ENCODE measurements at places on chromosomes 1 and 21.

DNA sequence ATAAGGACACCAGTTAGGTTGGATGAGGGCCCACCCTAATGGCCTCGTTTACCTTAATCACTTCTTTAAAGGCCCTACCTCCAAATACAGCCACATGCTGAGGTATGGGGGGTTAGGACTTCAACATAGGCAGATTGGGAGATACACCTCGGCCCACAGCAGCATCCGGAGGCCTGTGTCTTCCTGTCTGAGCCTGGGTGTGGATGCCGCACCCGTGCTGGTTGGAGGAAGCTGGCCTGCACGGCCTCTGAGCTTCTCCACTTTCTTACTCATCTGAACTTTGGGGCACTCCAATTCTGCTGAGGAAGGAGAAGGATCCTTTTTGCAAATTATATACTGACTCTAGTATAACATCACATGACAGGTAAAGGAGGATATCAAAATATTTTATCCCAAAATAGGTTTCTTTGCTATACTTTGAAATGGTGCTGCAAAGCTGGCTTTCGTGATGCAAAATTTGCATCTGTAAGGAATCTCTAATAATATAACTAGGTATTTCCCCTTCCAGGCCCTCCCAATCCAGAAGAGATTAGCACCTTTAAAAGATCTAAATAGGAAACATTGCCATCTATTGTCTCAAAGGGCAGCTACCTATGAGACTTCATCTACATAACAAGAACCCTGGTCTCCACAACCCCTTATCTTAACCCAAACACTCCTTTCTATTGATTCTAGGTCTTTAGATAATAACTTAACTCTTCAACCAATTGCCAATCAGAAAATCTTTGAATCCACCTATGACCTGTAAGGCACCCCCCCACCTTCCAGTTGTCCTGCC is 247.6 kb downstream of the KCNJ6 start:
- DNase-seq: no peak

- DNase-seq: no peak
Observed at GRCh38 chr21:41678924-41679318, 87.9 kb downstream of the RIPK4 start.

DNA sequence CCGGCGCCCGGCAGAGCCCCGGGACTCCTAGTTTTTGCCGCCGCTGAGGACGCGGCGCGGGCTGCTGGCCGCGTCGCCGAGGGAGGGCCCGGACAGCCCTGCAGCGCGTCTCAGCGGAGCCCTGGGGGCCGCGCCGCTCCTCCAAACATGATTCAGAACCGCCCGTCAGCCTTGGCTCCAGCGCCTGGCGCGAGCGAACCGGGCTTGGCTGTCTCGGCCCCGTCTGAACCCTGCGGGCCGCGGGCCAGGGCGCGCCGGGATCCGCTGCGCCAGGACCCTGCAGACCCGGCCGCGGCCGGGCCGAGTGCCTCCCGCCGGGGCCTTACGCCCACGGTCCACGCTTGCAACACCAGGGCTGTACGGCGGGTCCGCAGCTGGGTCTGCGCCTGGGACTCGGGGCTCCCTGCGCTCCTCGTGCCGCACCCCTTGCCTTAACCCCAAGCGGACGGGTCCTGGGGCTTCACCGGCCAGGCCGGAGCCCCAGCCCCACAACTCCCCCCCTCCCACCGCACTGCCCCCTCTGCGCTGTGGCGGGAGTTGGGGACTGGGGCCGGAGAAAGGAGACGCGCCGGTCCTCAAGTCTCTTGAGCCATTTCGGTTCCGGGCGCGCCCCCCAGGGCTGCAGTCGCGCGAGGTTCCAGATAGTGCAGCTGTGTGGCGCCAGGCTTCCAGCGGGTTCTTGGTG is 48.4 kb upstream of the CD34 start:
- DNase-seq: peak; percentile 1

DNA sequence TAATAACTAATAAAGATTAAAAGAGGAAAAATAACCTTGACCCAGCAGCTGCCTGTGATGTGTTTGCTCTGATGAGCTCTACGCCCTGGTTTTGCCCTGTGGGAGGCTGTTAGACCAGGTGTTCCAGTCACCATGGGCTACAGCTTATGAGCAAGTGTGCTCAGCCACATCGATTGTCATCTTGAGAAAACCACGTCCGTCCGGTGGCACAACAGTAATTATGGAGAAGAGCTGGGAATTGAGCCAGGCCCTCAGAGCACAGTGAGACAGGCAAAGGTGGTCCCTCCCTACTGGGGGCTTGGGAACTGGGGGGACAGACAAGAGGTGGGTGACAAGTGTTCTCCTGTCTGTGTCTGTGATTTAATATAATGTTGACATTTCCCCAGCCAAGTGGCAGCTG is 420.5 kb downstream of the MATN1 start:
- DNase-seq: no peak

GRCh38 chr1:11214698-11215380 is 25.7 kb downstream of the ANGPTL7 start:
- DNase-seq: no peak

DNA sequence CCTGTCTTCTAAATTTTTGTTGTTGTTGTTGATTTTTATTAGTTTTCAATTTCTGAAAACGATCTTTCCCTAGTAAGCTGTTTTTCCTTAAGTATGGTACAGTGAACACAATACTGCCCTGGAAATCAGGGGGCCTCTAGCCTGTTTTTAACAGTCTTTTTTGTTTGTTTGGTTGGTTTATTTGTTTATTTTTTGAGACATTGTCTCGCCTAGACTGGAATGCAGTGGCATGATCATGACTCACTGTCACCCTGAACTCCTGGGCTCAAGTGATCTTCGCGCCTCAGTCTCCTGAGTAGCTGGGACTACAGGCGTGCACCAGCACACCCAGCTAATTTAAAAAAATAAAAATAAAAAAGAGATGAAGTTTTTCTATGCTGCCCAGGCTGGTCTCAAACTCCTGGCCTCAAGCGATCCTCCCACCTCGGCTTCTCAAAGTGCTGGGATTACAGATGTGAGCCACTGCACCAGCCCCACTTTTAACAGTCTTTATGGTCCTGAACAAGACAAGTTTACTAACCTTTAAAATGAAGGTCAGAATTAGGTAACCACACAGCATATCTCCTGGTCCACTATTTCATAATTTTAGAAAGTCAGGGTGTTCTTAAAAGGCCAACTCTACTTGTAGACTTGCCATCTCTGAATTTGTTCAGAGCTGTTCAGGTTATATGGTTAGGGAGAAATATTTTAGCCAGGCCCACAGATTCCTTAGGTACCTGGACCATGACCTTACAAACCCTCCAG is 35.4 kb downstream of the TBCE start:
- no peak for DNase-seq

GRCh38 chr21:39079617-39080016 is 103.6 kb downstream of the PSMG1 start:
- no peak for DNase-seq

DNA sequence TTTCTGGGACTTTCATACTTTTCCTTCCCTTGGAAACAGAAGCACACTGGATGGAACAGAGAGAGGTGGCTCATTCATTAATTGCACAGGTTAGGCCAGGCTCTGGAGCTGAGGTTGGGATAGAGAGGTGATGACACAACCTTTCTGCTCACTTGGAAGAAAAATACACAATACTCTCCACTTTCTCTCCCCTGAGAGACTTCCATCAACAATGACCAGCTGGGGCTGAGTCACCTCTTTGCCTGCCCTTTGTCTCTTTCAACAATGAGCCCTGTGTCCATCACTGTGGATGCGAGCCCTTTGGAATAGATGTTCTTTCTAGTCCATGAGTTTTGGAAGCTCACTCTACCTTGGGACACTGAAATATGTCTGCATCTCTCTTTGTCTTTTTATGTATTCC is 43.1 kb downstream of the ATP2B4 start:
- DNase-seq: no peak

DNA sequence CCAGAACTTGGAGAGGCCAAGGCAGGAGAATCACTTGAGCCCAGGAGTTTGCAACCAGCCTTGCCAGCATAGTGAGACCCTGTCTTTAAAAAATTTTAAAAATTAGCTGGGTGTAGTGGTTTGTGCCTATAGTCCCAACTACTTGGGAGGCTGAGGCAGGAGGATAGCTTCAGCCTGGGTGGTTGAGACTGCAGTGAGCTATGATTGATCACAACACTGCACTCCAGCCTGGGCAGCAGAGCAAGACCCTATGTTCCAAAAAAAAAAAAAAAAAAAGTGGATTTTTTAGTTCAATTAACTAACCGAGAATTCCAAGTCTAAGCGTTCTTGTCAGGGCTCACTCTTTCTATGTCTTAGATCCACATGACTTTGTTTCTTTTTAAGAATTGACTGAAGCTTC is 130.3 kb upstream of the NRIP1 start:
- DNase-seq: no peak

- DNase-seq: no peak
Observed at GRCh38 chr1:200739702-200740570, 1.2 kb downstream of the CAMSAP2 start.

- DNase-seq: no peak
Observed at GRCh38 chr1:179955731-179956130, 1.1 kb downstream of the CEP350 start.

DNA sequence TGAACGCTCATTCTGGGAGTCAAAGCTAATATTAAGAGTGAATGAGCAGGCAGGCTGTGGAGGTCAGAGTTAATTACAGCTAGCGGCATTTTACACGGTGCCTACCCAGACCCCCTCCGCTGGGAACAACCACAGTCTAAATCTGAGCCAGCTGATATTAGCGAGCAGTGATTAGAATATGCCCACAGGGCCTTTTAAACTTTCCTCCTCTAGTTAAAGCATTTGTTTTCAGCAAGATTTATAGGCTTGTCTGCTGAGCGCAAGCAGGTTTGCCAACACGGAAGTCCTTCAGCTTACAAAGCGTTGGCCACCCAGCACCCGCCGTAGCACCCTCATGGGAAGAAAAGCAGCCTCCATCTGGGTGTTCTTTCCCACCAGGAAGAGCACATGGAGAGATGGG is 72.1 kb downstream of the LMX1A start:
- DNase-seq: no peak

GRCh38 chr21:44724196-44724595 is 12.8 kb upstream of the TSPEAR start:
- no peak for DNase-seq

DNA sequence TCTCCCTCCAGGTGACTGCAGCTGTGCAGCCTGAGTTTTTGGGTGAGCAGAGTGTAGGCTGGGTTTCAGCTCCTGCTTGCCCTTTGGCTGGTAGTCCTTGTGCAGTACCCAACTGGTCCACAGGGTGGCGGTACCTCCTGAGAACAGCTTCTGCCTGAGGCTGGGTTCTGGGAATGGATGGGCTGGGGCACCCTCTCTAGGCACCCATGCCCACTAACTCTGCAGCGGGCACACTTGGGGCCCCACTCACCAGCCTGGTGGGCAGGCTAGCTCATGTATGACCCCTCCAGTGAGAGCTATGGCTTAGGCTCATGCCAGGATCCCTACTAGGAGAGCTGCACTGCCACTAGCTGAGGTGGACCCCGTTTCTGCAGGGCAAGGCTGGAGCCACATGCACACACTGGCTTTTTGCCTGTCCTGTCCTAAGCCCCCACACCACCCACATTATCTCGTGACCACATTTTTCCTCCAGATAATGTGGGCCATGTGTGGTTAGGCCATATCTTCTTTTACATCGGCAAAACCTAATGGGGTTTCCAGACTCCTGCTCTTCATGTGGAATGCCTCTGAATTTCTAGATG is 15.5 kb upstream of the GSTM4 start:
- peak; percentile 91 for DNase-seq

DNA sequence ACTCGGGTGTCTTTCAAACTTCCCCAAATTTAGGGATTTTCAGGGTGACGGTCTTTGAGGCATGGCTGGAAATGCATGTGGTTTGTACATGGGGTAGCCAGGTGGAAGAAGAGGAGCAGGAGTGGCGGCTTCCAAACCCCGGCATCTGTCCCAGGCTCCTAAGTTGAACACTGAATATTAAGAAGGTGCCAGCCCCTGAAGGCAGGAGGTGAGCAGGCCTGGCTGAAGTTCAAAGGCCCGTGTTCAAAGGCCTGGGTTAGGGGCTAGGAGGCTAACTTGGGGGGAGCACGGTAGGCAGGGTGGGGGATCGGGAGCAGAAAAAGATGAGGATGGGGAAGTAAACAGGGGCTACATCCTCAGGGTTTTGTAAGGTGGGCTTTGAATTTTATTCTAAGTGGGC is 42.8 kb downstream of the ELK4 start:
- DNase-seq: no peak

GRCh38 chr1:54371038-54371941 is 34.9 kb downstream of the SSBP3 start:
- DNase-seq: no peak

GRCh38 chr1:87757676-87758075 is 429.0 kb downstream of the LMO4 start:
- DNase-seq: no peak

GRCh38 chr21:38863843-38864363 is 58.2 kb downstream of the ETS2 start:
- no peak for DNase-seq

DNA sequence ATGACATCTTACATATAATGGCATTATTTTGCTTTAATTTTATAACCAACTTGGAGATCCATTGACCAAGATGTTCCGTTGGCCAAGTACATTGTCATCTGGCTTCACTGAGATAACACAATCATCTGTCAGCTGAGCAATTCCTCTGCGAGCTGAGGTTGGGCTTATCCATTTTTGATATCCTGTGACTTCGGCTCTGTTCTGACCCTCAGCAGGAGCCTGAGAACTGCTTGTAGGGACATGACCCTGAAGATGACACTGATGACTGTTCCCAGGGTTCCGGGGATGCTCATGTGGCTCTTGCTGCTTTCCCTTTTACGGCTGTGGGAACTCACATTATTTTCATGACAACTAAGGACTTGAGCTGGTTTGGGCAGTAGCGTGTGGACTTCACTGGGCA is 51.2 kb downstream of the TLR5 start:
- DNase-seq: no peak

- DNase-seq: no peak
Observed at GRCh38 chr1:12059722-12060464, 3.2 kb upstream of the TNFRSF8 start.

- DNase-seq: peak; percentile 85
Observed at GRCh38 chr1:23403735-23404486, 20.6 kb downstream of the TCEA3 start.

DNA sequence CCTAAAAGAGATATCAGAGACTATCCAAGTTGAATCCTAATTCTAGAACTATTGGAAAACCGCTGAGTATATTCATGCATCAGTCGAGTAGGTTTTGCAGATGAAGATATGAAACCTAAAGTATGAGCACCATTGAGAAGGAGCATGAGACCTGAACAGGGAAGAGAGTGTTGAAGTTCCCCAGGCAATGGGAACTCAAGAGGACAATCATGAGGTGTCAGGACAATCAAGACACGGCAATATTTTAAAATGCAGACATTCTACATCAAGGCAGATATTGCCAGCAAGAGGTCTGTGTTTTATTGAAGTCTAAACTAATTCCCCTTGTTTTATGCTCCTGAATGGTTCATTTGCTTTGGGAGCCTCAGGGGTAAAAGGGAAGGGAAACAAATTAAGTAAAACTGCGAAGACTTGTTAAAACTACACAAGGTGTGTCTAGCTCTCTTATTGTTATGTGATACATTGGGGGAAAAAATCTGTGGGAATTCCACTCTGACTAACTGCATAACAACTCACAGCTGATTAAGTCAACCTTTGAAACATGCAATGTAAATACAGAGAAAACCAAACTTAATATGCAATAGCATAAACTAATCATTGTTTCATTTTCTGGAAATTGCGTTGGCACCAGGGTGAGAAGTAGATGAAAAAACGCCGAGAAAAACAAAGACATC is 347.9 kb upstream of the ADGRL2 start:
- DNase-seq: no peak

All from stimulated activated CD4-positive, alpha-beta T cell treated with anti-CD3 and anti-CD28 coated beads, Interleukin-1b, Interleukin-23, amount 100 ng/mL, for 4 hours (primary cell).